ENCODE measurements at places on chromosomes 12 and 14.
A peak's percentile ranks its signal among the peaks of the same experiment; 100 is the strongest.

DNA sequence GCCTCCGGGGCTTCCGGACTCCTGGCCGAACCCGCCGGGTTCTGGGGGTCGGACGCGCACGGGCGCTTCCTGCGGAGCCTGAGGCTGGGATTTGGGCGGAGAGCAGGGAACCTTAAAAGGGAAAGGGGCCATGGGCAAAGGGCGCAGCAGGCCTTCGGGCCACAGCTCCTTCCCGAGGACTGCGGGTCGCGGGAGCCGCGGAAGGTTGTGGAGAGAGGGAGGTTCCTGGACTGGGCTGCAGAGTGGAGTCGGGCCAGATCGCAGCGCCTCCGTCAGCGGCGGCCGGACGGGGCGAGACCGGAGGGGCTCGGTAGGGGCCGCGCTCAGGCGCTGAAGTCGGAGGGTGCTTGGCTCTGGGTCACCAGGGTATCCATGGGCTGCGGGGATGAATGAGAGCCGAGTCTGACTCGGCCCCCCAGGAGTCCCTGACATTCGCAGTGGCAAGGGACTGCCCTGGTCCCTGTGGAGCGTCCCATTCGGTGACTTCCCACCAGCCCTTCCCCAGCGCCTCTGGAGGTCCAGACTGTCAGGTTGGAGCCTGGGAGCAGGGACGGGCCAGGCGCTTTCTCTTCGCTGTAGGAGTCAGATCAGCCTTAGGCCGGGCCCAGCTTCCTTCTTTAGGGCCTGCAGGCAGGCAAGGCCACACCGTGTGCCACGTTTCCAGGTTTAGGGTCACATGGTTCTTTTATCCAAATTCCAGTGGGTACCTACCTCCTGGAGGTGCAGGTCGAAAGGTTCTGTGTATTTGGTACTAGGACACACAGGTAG, 938 bp upstream of the SLC25A29 start:
- DNase-seq: peak; percentile 35

- peak; percentile 56 for DNase-seq
Measured at GRCh38 chr12:56150563-56150962, 1.8 kb upstream of the MYL6B start.

GRCh38 chr14:29521526-29522137, 406.0 kb downstream of the PRKD1 start:
- no peak for DNase-seq

- no peak for DNase-seq
Measured at GRCh38 chr12:47025798-47026197, 53.6 kb upstream of the PCED1B start.

- no peak for DNase-seq
Measured at GRCh38 chr12:12892681-12893141, 1.3 kb downstream of the GPRC5A start.
